ENCODE measurements at places on chromosomes 4 and X.

DNA sequence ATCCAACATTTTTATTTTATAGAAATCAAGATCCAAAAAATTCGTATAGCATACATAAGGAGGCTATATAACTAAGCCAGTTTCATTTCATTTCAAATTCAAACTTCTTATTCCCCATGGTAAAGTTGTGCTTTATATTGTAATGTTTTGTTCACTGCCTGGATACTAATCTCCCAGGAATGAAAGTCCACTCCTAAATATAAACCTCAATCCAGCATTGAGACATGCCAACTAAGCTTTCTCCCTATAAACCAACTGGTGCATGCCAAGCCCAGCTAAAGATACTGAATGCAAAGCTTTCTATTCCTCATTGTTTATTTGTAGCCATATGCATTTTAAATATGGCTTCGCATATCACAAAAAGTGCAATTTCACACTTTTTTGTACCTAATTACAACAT lies 63.8 kb upstream of the INPP4B start:
- no peak for DNase-seq

DNA sequence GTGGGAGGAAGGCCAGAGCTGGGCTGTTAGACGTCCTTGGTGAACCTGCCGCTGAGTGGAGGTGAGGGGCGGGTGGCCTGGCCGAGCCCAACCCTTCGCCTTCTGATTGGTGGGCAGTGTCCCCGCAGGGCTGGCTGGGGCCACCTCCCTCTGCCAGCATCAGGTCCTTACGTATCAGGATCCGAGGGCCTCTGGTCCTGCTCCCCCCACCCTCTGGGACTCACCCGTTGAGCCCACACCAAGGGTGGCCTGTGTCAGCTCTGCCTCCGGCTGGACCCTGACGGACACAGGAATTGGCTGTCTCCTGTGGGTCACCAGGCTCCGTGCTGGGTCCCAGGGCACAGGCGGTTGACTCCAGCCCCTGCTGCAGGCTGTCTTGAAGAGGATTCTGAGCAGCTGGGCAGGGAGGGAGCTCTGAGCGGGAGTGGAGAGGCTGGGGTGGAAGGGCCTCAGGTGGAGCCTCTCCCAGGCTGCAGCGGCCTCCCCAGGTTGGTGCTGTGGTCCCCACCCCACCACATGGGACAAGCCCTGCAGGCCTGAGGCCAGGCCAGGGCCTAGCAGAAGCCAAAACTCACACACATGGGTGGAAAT lies 58.4 kb upstream of the NKX1-1 start:
- DNase-seq, result no peak

DNA sequence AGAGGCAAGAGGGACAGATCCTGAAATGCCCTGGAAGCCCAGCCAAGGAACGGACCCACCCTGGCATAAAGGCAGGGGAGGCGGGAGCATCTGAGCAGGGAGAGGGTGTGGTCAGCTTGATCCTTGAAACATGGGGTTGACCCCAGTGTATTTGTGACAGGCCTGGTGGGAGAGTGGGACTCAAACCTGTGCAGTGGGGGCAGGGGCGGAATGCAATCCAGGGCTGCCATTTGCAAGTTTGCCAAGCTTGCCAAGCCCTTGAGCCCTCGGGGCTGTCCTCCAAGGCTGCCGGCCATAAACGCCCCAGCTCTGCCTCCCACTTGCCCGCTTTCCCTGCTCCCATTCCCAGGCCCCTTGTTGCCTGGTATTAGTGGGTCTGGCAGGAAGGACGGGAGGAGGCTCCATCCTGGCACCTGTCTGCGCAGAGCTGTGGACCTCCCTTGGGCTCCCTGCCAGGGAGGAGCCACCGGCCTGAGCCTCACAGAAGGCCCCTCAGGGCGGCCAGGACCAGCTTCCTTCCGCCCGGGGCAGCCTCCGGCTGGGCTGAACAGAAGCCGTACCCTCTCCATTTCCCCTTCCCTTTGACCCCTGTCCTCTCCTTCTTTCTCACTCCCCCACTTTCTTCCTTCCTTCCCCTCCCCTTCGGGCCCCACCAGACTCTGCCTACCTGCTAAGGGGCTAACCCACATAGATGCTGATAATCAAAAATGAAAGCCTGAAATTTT lies 661 bp downstream of the S100P start:
- DNase-seq, result no peak

- DNase-seq, result no peak
These were observed 1.5 kb downstream of the GRSF1 start for GRCh38 chr4:70838204-70838603.

DNA sequence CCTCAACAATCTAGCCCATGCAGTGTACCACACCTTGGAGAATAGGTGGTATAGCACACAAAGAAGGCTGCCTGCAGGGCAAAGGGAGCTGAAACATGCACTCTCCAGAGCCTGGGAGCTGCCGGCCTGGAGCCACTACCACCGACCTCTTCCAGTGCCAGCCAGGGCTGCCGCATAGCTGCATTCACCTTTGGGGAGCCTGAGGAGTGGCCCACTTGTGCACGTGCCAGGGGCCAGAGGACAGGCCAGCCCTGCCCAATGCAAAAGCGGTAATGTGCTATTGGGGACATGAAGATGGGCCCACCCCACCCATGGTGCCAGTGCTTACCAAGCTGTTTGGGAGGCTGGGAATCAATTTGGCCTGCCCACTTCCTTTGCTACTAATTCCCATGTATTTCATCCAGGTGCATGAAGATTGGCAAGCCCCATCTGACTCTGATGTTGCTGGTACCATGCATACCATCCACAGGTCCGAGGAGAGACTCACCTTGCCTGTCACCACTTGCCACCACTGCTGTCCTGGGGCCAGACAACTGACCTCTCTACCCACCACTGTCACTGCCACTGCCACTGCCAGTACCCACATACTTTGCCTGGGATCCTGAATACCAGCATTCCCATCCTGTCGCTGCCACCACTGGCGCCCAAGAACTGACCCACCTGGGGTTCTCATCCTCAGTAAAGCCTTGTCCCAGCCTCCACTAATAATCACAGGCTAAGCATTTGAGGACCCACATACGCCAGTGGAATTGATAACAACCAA lies 506.9 kb downstream of the MAGEB5 start:
- DNase-seq, result no peak

DNA sequence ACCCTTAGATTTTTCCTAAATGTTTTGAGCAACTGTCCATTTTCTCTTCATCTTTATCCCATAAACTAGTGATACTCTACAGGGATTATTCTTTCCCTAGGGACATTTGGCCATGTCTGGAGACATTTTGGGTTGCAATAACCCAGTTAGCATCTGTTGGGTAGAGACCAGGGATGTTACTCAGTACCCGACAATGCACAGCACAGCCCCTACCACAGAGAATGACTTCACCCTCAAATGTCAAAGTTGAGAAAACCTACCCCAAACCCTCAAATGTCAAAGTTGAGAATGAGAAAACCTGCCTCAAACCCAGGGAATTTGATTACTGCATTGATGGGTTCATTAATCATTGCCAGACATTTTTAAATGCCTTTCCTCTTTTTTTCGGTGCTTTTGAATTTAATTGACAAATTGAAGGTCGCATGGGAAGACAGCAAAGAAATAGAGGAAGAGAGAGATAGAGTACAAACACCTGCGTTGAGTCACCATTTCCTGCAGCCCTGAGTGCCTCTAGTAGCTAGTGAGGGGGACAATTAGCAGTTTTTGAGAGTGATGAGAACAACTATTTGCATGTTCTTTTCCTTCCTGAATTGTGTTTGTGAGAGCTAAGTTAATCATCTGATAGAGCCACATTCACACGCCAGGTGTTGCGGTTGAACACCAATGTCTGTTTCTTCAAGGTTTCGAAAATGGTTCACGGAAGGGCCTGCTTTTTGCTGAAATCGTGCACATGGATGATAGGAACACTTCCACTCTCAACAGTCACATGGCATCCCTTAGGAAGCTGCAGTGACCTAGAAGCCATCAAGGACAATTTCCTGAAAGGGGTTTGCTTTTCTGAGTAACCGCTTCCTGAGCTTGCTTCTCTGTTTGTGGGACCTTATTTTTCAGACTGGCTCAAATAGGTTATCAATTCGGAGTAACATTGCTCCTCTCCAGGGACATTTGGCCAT lies 203.9 kb upstream of the VCX3A start:
- no peak for DNase-seq

- no peak for DNase-seq
These were observed 36.3 kb upstream of the TENM3 start for GRCh38 chr4:182206916-182207315.

GRCh38 chr4:113646442-113646822 lies 115.1 kb downstream of the CAMK2D start:
- no peak for DNase-seq

GRCh38 chr4:1027915-1028238 lies 16.5 kb downstream of the FGFRL1 start:
- DNase-seq, result no peak

DNA sequence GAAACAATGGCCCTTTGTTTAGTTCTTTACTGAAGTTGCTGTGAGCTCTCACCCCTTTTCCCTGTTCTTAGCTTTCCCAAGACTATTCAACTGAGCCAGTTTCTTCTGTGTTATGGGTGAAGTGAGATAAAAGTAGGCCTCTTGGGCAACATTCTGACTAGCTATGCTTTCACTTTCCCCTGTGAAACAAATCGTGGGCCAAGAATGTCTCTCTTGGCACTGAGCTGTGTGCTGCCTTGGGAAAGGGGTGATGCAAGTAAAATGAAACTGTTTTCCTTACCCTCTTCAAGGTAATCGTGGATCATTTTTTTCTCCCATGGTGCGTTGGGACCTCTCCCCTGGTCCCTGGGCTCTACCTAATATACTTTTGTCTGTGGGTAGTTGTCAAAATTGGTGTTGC lies 653.9 kb upstream of the MAGEB2 start:
- no peak for DNase-seq

- no peak for DNase-seq
These were observed 39.9 kb downstream of the DCX start for GRCh38 chrX:111372086-111372485.

- DNase-seq, result no peak
These were observed 197.6 kb downstream of the CPXCR1 start for GRCh38 chrX:88944661-88945060.

DNA sequence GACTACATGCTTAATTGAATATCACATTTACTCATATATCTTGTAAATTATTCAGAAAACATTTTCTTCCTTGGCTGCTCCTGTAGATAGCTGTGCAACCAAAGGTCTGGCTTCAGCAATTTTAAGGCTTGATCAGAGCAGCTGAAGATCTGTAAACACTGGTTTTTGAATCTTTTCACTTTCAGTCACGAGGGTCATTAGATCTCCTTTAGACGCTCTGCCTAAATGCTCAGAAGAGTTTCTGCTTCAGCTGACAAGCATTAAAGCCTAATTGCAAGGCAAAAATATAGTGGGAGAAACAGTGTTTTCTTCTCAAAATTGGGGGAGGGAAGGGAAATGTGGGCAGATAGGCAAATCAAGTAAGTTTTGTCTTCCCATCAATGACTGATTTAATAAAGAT lies 25.7 kb downstream of the TRPC5 start:
- no peak for DNase-seq

Data from NCI-H2171 treated with DMSO at 0.1 percent for 48 hours (cell line).